ENCODE measurements at places on chromosomes 4 and X. TPM values are rescaled to one million over a fixed set of nuclear protein-coding genes. Genes with fewer than 3 reads are reported as not detected.

The SATL1 gene
- total RNA-seq, result 0.17 TPM

The VCX3B gene
- total RNA-seq, result not detected

The NDUFC1 gene
- 178 TPM for total RNA-seq

The EDNRA gene
- 0.35 TPM for total RNA-seq

The ART3 gene
- not detected for total RNA-seq

The NPY2R gene
- total RNA-seq, result not detected

The NAP1L3 gene
- 5.3 TPM for total RNA-seq

The FANCB gene
- total RNA-seq, result 6.4 TPM

The ZNF330 gene
- total RNA-seq, result 36.0 TPM

The SPARCL1 gene
- not detected for total RNA-seq

The TEX13C gene
- not detected for total RNA-seq

The F8A2 gene
- total RNA-seq, result not detected

The CLDN34 gene
- total RNA-seq, result not detected

The PSAPL1 gene
- total RNA-seq, result not detected

The TMPRSS11A gene
- total RNA-seq, result not detected

The CORIN gene
- 0.12 TPM for total RNA-seq

The TMEM144 gene
- 229 TPM for total RNA-seq

The DUSP21 gene
- total RNA-seq, result not detected

The GLOD5 gene
- total RNA-seq, result not detected

The ANXA10 gene
- total RNA-seq, result 2.5 TPM

The ARAP2 gene
- 7.9 TPM for total RNA-seq

The GPR82 gene
- not detected for total RNA-seq

The MGARP gene
- 0.32 TPM for total RNA-seq

The CRMP1 gene
- total RNA-seq, result 0.07 TPM

The TMEM154 gene
- total RNA-seq, result 3.5 TPM

The TRIM60 gene
- not detected for total RNA-seq

The TRPC5OS gene
- total RNA-seq, result not detected

The GPRASP2 gene
- total RNA-seq, result 9.8 TPM

The SERTM2 gene
- not detected for total RNA-seq

The SULT1B1 gene
- total RNA-seq, result not detected

The ARMCX4 gene
- 0.10 TPM for total RNA-seq

The RNF150 gene
- 0.40 TPM for total RNA-seq

The STK26 gene
- 71.2 TPM for total RNA-seq

The VSIG1 gene
- not detected for total RNA-seq

The STPG2 gene
- total RNA-seq, result not detected

The CCDC158 gene
- not detected for total RNA-seq

The OGT gene
- 379 TPM for total RNA-seq

The CENPVL3 gene
- 0.05 TPM for total RNA-seq

The ODAPH gene
- total RNA-seq, result not detected

The ALPK1 gene
- total RNA-seq, result 19.0 TPM

The MAOA gene
- total RNA-seq, result 18.2 TPM

The PTPN13 gene
- 11.3 TPM for total RNA-seq
